Inflammatory macrophage (primary cell): ENCODE measurements at places on chromosomes 4 and X.

DNA sequence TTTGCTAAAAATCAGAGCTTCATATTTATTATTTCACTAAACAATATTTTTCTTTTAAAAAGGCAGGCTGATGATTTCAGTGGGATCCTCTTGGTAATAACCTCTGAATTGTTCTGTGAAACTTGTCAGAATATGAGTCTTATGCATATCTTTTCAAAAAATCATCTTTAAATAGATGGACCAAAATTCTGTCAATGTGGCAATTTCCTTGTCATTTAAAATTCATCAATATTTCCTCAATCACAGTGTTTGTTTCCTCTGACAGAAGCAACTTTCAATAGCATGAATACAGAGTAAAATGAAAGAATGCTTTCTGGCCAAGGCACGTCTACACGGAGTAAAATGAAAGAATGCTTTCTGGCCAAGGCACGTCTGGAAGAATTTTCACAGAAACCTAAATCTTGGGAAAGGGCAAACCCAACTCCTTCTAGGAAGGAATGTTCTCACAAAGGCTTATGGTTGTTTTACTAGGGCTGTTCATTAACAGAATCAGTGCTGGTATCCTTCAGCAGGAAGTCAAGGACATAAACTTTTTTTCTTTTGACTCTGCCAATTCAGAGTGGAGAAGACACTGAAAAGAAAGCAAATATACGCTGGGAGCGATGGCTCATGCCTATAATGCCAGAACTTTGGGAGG is 99.0 kb upstream of the GPR34 start:
- DNase-seq: no peak

- no peak for DNase-seq
These were observed 27.3 kb upstream of the NEIL3 start for GRCh38 chr4:177282284-177282835.

- DNase-seq: peak; percentile 39
These were observed 746 bp downstream of the PPAT start for GRCh38 chr4:56434599-56435139.

GRCh38 chrX:97366237-97366636 is 482.5 kb downstream of the RPA4 start:
- no peak for DNase-seq

DNA sequence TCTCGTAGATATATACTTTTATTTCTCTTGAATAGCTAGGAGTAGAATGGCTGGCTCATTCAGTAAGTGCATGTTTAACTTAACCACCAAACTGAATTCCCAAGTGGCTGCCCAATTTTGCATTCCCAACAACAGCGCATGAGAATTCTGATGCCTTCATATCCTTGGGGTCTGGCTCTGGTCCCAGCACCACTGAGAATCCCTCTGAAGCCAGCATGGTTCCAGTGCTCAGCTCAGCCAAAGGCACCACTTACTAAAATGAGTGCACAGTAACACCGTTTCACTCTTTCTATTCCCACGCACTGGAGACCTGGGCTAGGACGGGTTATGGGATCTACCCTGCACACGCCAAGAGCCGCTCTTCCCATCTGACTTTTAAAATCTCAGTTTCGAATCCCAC is 60.4 kb downstream of the CASP3 start:
- DNase-seq: no peak

- no peak for DNase-seq
These were observed 27.6 kb downstream of the INPP4B start for GRCh38 chr4:142818476-142818875.

GRCh38 chrX:48521353-48522243 is at the start of gene EBP:
Gene EBP (plus strand): TSS chrX:48521808. CDS start chrX:48523772, 1,964 bp downstream.
- DNase-seq: peak; percentile 93

DNA sequence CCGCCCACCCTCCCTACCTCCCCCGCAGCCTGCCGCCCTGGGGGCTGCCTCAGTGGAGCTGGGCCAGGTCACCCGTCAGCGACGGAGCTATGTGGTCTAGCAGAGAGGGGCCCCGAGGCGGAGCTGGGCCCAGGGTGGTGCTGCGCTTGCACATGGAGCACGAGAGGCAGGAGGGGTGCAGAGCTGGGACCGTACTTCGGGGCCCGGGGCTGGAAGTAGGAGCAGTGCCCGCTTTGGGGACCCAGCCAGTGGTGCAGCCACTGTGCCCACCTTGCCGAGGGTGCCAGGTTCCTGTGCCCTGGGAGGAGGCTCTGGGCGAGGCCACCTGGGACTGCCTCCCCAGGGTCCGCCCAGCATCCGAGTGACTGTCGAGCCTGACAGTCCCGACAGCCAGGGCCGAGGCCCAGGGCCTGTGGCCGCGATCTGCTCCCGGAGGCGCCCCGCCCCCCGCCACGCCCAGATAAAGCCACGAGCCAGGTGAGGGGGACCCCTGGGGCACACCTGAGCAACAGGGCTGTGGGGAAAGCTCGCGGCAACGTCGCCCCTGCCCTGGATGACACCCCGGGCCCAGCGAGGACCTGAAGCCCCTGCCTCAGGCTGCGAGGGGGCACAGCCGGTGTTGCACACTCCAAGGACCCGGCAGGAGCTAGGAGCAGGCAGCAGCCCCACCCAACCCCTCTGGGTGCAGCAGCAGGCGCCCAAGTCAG is 117.5 kb downstream of the DNAAF6 start:
- DNase-seq: no peak

GRCh38 chr4:182066037-182066436 is 177.2 kb upstream of the TENM3 start:
- DNase-seq: no peak

DNA sequence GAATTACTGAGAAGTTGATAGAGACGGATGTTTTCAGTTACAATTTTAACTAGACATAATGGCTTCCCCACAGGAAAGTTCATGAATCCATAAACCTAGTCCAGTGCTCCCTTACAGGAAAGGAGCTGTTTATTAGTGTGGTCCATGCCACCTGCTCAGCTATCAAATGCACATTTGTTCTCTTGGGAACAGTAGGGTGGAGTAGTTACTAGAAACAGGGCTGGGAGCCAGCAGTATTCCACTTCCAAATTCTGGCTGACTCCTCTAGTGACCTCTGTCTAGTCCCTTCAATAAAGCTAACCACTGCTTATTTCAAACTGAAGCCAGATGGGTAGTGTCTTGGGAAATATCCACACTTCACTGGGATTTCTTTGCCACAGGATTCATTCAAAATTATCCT is 88.4 kb upstream of the TLL1 start:
- no peak for DNase-seq

- DNase-seq: peak; percentile 12
These were observed 430.7 kb downstream of the IDS start for GRCh38 chrX:149074398-149074797.

GRCh38 chr4:156946516-156947424 is 24.8 kb downstream of the PDGFC start:
- peak; percentile 48 for DNase-seq

- no peak for DNase-seq
These were observed 421.8 kb downstream of the HNRNPD start for GRCh38 chr4:81951891-81952455.

DNA sequence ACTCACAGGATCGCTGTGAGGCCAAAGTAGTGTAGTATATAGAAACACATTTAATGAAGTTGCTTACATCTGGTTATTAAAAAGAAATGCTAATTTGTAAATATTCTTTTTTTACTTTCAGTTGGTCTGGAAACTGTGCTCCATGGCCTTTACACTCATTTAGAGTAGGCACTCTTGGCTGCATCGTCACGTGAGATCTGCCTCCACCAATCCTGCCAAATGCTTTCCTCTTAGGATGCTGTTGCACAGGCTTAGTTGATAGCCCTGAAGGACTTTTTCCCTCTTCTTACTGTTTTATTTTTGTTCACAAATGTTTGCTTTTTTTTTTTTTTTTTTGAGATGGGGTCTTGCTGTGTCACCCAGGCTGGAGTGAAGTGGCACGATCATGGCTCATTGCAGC is 6.3 kb downstream of the CPE start:
- no peak for DNase-seq

GRCh38 chr4:182385897-182386296 is 142.7 kb downstream of the TENM3 start:
- no peak for DNase-seq

DNA sequence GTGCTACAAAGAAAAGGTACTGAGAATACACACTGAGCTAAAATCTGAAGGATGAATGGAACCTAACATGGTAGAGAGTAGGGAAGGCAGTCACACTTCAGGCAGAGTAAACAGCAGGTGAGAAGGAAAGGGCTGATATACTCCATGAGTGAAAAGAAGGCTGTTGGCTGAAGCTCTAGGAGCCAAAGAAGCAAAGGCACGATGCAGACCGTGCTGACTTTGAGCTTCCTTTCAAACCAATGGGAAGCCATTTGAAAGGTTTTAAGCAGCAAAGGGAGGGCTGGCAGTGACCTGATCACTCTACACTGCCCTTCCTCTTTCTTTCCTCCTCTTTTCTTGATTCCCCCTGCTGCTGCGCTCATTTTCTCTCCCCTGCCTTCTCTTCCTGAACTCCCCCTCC is 66.4 kb downstream of the TMEM154 start:
- DNase-seq: no peak

GRCh38 chr4:48341776-48342605 is 662 bp downstream of the SLAIN2 start:
- no peak for DNase-seq

- DNase-seq: no peak
These were observed 590 bp downstream of the GABRA2 start for GRCh38 chr4:46389301-46389775.

GRCh38 chr4:107894138-107894603 is 37.2 kb upstream of the CYP2U1 start:
- DNase-seq: no peak

DNA sequence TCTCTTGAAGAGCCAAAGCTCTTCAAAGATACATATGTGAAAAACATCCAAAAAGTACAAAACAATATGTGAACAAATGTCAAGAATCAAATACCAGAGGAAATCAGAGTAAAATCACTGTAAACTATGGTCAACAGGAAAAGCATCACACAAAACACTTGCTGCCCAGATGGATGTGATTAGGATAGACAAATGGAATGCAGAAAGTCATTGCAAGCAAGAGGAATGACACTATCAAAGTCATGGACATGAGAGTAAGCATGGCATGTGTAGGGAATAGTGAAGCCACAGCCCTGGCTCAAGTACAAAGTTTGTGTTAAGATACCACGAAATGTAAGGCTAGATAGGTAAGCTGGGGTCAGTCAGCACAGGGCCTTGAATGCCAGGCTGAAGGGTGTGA is 37.7 kb downstream of the CLDN2 start:
- no peak for DNase-seq

- DNase-seq: no peak
These were observed 3.9 kb downstream of the RNF128 start for GRCh38 chrX:106730401-106730800.

DNA sequence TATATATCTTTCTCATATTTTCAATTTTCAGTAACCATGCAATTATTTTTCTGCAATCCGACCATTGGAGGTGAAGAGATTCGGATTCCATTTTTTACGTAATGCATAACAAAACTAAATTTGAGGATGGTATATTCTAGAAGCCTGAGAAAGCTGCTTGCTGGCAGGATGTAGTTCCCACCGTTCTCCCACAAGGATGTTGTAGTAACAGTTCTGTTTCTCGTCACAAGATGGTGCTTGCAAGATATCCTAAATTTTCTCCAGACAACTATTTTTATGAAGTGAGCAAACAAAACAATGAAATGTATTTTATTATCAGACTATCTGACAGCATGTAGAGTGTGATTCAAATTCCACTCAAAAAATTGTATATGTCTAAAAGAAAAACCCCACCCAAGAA is 10.7 kb downstream of the PWWP3B start:
- DNase-seq: no peak

GRCh38 chr4:153261914-153262313 is 57.7 kb downstream of the TRIM2 start:
- DNase-seq: no peak

DNA sequence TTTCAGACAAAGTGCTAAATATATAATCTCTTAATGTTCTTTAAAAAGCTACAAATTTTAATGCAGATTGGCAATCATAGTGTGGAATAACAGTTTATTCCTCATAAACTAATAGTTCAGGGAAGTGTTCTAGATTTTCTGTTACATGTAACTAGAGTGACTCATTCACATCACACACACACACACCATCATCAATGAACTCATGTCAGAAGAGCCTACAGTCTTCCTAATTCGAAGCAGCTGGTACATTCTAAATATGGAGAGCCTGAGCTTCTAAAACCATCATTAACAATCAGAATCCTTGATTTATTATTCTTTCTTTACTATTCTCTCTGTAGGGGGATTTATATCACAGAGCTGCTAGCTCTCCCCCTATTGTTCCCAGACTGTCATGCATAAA is 49.6 kb downstream of the DKK2 start:
- DNase-seq: no peak

DNA sequence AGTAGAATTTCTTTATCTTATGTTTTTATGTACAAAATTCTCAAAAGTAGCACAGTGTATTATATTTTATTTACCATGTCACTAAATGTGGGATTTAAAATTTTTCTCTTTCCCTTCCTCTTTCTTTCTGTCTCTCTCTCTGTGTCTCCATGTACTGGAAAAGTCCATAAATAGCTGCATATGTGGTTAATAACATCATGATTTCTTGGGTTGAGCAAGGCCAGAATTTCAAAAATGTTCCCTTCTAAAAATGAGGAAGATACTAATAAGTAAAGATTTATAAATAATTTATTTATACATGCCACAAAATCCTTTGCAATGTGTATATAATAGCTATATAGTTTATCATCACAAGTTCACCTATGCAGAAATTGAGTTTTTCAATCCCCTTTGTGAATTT is 29.1 kb upstream of the DKK2 start:
- DNase-seq: peak; percentile 83

DNA sequence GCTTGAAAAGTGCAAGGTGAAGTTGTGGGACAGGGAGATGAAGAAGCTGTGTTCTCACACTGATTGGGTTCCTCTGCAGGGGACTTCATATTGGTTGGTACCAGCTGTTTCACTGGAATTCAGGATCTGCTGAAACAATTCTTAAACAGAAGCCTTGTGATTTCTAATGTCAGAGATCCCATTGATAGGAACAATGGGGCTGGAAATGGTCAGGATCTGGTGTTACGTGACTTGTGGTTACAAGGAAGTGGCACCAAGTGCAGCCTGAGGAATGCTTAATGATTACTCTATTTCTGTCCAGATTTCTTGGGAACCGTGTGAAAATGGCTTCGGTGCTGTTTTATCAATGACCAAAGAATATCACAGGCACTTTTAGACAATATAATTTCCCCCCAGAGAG is 68.1 kb downstream of the MOSPD2 start:
- no peak for DNase-seq

- no peak for DNase-seq
These were observed 339.7 kb upstream of the HS3ST1 start for GRCh38 chr4:11768251-11768972.

DNA sequence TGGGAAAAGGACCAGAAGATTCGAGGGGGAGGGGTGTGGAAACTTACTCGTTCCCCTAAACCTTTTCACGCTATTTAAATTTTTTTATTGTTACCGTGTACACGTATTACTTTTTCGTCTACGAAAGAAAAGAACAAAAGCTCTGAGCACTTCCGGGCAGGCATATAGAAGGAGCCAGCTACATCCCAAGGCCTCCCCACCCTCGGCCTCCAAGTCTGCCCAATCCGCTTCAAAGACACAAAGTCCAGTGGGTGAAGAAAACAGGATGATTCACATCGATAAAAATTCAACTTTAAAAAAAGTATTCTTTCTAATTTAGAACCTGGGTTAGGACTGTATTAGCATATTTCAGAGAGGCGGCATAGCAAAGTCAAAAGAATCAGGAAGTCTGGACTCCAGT is 23.1 kb downstream of the SEL1L3 start:
- DNase-seq: no peak

GRCh38 chr4:119087656-119088055 is 48.0 kb upstream of the MYOZ2 start:
- DNase-seq: no peak
